Left cardiac atrium (tissue), 4 donors: ENCODE measurements at places on chromosomes 2 and 18. TPM values are rescaled to one million over a fixed set of nuclear protein-coding genes. Genes with fewer than 3 reads are reported as not detected.

DNA sequence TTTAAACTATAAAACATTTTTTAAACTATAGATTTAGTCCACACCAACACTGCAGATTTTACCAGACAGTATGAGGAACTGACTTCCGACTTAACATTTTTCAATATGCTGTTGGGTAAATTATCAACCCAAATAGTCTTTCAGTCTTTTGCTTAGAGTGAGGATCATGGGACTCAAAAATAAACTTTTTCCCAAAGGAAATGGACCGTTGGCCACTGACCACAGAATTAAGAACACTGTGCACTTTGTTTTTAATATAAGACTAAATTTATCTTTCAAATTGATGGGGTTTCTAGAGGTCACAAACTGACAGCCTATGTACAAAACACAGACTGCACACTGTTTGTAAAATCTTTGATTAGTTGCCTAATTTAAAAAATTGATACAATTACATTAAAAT lies 44.9 kb downstream of the FIGN start:
- no peak for DNase-seq

GRCh38 chr2:63755965-63756364 lies 85.7 kb upstream of the UGP2 start:
- no peak for DNase-seq

Gene MAPK4
- total RNA-seq, result 19.9 TPM

Gene PTPN18
- total RNA-seq, result 24.2 TPM

DNA sequence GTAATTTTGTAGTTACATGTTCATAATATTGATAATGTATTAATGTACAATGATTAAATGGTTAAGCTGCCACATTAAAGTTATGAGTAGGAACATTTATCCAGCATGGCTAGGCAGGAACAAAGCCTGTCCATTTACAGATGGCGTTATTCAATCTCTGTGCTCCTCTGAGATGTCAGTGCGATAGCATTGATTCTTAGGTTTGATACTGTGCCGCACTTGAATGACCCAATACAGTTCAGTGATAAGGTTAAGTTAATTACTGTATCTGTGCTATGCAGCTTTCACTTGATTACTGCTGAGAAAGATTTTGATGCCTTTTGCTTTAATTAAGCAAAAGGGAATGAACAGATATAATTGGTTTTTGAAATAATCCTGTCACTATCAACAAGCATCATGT lies 111.8 kb downstream of the ZNF407 start:
- no peak for DNase-seq

DNA sequence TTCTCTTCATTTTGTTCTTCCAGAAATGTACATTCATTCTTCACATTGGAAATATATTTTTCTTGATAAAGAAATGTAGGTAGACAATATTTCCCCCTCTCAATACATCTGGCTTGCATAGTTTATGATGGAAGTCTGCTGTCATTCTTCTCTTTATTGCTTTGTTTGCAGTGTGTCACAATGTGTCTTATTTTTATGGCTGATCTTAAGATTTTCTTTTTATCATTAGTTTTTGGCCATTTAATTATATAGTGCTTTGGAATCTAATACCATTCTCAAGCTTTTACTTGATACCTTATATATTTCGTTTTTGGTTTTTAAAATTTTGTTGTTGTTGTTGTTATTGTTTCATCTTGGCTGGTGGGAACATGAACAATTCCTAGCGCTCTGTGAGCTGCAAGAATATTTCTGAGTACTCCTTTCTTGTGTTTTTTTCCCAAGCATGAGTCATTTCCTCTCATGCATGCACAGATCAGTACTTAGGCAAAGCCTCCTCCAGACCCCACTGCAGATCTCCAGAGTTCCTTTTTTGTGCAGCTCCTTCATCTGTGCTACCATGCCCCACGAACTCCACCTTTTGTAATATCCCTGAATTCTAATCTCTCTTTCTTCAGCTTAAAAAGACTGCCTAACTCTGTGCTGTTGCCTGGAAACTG lies 13.7 kb upstream of the MMADHC start:
- no peak for DNase-seq

Gene TBR1
- not detected for total RNA-seq

- DNase-seq, result no peak
Measured at GRCh38 chr2:24552836-24553235, 61.8 kb downstream of the NCOA1 start.

DNA sequence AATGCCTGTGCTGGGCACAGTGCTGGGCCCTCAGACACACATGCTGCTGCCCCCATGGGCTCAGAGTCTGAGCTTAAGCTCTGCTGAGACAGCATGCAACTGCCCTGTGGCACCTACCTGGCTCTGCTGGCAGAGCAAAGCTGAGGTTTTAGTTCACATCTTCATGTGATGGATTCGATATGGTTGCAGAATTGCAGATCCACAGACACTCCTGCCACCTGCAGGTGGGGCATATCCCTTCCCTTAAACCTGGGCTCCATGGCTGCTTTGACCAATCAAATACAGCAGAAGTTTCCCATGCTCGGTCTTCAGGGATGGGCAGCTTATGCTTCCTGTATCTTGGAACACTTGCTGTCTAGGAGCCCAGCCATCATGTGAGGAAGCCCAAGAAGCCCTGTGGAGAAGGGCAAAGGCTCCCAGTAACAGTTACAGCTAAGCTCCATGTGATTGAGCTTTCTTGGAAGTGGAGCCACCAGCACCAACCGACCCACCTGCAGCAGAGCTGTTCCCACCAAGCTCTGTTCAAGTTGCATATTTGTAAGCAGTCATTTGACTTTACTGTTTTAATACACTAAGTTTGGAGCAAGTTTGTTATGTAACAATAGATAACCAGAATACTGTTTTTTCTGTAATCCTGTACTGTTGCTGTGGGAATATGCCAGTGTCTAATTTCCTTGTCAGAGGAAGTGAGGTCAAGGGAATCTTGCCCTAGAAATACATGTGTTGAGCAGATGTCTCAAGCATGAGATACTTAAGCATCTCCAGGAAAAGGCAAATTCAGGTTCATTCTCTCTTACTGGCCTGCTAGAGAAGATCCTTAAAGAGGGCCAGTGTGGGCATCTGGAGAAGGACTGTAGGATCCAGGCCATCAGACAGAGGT lies 79.3 kb downstream of the SH3RF3 start:
- DNase-seq, result no peak

Gene ZNF385B
- 36.7 TPM for total RNA-seq

- DNase-seq, result peak; percentile 26
Measured at GRCh38 chr2:28348149-28348567, 44.5 kb upstream of the FOSL2 start.

DNA sequence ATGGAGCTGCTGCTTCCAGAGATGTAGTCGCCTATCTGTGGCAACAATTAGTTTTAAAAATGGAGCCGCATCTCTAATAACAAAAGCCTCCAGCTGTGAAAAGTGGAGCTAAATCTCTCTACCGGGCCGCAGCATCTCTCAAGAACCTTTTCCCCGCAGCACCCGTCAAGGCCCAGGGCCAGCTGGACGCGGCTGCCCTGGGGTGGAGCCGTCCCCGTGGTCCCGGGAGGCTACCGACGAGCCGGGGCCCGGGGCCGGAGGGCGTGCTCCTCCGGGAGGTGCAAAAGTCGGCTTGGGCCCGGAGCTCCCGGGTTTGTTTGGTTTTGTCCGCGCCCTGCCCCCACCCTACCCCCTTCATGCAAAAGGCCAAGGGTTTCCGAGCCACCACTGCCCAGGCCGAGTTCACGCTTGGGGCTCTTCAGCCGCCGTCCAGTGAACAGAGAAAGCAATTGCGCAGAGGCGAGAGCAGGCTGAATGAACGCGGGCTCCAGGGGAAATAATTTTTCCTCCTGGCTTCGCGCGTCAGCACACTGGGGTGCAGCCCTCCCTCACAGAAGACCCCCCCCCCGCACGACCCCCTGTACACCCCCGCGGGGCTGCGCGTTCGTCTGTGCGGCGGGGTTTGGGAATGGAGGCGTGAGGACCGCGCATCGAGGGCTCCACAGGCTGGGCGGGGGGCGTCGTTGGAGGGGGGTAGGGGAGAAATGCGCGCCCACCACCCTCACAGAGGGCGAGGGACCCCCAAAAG lies 557 bp upstream of the GREB1L start:
- DNase-seq, result peak; percentile 25

- DNase-seq, result no peak
Measured at GRCh38 chr2:144198116-144198515, 321.8 kb downstream of the ZEB2 start.

DNA sequence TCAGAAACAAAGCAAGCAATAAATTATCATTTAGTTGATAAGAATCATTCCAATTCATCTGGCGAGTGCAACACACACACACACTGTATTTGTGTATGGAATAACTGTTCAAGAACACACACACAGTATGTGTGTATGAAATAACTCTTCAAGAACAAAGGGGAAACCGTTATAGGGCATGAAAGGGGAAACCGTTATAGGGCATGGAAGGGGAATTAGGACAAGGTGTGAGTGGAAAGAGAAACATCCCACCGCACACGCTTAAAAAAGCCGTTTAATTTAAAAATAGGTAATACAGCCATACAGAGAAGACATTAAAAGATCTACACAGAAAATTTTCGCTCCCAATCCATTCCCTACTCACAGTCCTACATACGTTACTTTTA lies 607 bp upstream of the TSN start:
- DNase-seq, result no peak

DNA sequence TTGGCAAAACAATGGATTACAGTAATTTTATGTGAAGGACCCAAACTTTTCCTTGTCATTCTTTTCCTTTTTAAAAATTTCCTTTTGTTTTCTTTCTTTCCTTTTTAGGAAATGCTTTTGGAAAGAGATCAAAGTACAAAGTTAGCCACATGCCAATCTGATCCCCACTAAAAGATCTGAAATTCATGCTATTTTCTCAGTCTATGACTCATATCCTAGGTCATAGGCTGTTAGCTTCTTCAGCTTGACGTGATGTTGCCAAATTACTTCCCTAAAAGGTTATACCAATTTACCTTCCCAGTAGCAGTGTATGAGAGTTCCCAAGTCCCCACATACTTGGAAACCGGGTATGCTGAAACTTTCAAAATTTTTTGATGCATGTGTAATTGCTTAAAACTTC lies 355.3 kb downstream of the INSIG2 start:
- DNase-seq, result no peak
